ENCODE measurements at places on chromosomes 6 and 20. TPM values are rescaled to one million over a fixed set of nuclear protein-coding genes. Genes with fewer than 3 reads are reported as not detected.

Gene HLA-F
- total RNA-seq: 73.2 TPM

Gene TAGAP
- total RNA-seq: not detected

Gene MRPL18
- 64.5 TPM for total RNA-seq

Gene SLC17A2
- not detected for total RNA-seq

Gene BTBD9
- total RNA-seq: 11.1 TPM

Gene ZNF311
- 0.50 TPM for total RNA-seq

Gene OR2B6
- total RNA-seq: not detected

Gene SIRPB2
- total RNA-seq: 2.8 TPM

Gene ASIP
- not detected for total RNA-seq

Gene SASH1
- 123 TPM for total RNA-seq

Gene OTOR
- total RNA-seq: not detected

Gene PAX1
- not detected for total RNA-seq

Gene DDX43
- 0.32 TPM for total RNA-seq

Gene EDN1
- 486 TPM for total RNA-seq

Gene TMEM242
- total RNA-seq: 8.9 TPM

Gene TTBK1
- 0.06 TPM for total RNA-seq

Gene CRNKL1
- 19.3 TPM for total RNA-seq

Gene CDH26
- 0.31 TPM for total RNA-seq

Gene HRH3
- not detected for total RNA-seq

Gene TGM2
- total RNA-seq: 265 TPM

Gene GPR6
- not detected for total RNA-seq

Gene PTPRT
- not detected for total RNA-seq

Gene BMP6
- 330 TPM for total RNA-seq

Gene RSPO3
- under 0.01 TPM for total RNA-seq

Gene RBPJL
- not detected for total RNA-seq

Gene BPI
- total RNA-seq: not detected

Gene L3MBTL3
- 15.9 TPM for total RNA-seq

Gene ZNF831
- total RNA-seq: not detected

Measured in bladder microvascular endothelial cell (primary cell).